ENCODE measurements at places on chromosomes 1 and 21.

GRCh38 chr1:24768873-24769605, 23.8 kb downstream of the CLIC4 start:
- DNase-seq = no peak

DNA sequence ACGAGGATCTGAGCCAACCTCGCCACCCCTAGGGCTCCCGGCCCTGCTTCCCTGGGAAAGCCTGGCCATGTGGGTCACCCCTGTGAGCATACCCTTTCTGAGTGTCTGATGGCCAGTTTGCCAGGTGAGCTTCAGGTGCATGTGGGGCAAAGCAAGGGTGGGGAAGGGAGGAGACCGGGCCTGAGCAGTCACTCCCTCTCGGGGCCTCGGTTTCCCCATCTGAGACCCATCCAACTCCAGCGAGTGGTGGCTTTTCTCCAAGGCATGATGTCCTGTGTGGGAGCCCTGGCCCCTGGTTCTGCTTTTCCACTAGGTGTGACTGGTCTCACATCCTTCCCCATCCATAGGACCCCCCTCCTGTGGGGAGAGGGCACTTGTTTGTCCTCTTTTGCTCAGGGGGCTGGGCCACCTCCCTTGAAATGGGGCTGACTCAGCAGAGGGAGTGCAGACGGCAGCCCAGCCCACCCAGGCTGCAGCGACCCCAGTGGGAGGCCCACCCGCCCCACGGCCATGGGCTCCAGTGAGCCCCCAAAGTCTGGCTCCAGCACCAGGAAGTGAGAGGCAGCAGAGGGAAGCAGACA, 1.7 kb upstream of the WNT9A start:
- DNase-seq = no peak

GRCh38 chr1:199546323-199546722, 481.2 kb upstream of the NR5A2 start:
- DNase-seq = no peak

GRCh38 chr1:89260042-89260441, 12.6 kb downstream of the GBP5 start:
- DNase-seq = no peak

- DNase-seq = peak; percentile 83
These were observed 85.4 kb upstream of the CD53 start for GRCh38 chr1:110787328-110788071.

GRCh38 chr1:170518965-170519364, 13.0 kb upstream of the GORAB start:
- DNase-seq = no peak

- DNase-seq = no peak
These were observed 93.7 kb upstream of the DPH5 start for GRCh38 chr1:101119289-101119688.

GRCh38 chr1:222023025-222023424, 281.1 kb upstream of the DUSP10 start:
- DNase-seq = no peak

DNA sequence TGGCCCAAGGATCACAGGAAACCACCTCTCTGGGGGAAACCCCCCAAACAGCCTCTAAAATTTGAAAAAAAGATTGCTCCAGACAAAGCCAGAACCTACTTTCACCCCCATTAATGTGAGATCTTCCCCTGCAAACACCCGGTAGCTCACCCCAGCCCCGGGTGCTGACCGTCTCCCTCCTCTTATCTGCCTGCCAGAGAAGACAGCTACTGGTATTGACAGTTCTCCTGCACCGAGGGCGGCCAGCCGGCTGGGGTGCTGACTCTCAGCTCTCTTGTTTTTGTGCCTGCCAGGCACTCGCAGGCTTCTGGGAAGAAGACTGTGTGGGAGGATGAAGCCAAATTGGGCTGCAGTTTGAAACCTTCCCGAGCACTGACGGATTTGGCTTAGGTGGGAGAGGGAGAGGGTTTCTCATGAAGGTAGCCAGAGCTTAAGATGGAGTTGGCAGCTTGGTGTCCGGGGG, 48.2 kb downstream of the RASSF5 start:
- no peak for DNase-seq

GRCh38 chr1:167815650-167816049, 93.9 kb downstream of the MPZL1 start:
- no peak for DNase-seq

DNA sequence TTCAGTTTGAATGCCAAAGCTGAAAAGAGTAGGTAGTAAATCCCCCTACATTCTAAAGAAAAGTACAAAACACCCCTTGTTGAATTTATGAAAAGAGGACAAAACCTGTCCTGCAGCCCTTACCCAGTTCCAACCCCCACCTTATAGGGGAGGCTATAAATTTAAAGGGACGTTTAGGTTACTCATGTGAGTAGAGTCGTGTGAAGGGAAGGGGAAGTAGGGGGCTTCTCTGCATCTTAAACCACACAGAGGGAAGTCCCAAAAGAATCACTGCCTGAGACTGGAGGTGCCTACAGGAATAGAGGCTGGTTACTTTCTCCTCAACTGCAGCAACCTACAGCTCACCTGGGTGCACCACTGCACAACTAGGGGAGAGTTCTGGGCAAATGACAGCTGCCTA, 36.7 kb upstream of the KIRREL1 start:
- DNase-seq = no peak

- DNase-seq = no peak
These were observed 39.8 kb upstream of the TNR start for GRCh38 chr1:175783126-175783722.

DNA sequence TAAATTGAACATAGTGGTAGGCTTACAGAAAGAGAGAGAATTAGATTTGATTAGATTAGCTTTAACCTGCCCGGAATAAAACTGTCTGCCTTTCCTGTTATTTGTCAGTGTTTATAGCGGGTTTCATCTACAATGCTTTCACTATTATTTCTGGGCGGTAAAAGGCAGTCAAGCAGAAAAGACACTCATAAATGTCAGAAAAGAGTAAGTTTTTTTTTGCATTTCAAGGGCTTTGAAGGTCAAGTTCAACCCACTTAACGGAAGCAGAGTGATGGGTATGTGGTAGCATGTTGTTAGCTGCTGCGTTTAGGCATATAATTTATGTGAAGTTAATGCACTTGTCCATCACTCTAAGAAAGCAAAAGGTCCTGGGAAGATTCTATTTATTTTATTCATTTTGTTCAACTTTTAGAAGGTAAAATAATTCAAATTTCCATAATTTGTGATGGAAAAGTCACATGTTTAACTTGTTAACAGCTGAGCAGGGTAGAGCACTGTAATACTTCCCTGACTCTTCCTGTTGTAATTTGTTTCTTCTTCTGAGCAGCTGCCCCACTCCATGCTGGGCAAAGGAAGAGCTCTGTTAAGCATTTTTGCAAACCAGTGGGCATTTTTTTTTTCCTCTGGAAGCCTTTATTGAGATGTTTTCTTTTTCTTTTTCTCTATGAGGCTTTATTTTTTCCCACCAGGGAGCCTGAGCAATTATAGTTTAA, 220.1 kb downstream of the ST6GALNAC3 start:
- no peak for DNase-seq

DNA sequence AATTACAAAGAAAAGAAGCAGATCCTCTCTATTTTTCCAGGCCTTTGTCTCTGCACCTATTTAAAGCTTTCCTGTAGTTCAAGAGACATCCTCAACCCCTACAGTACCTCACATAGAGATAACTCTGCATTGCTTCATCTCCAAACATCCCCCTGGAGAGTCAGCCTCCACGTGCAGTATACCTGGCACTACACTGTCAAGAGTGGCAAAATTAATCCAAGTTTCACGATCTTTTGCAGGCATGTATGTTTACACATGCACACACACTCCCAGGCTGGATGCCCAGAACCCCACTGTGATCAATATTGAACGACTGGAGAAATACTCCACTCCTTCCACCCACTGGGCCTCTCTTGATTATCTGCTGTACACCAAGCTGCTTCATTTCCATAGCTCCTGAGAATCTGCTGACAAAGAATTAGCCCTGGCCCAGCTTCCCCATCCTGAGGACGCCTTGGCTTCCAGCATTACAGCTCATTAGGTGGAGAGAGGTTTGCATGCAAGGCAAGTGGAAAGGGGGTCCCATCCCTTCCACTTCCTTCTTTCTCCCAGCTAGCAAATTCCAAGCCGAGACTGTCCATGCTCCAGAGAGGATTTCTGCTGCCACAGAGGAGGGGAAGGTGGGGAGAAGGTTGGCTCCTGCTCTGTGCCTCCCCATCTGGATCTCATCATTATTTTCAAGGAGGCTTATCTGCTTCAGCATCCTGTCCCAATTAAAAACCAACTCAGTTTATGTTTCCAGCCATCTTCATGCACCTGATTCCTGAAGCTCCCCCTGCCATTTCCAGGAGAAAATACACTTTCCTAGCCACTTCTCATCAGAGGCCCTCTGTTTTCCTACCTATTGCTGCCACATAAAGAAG, 66.5 kb upstream of the GOLT1A start:
- DNase-seq = no peak

- DNase-seq = peak; percentile 21
These were observed 34.1 kb downstream of the OR2G3 start for GRCh38 chr1:247639381-247639981.

DNA sequence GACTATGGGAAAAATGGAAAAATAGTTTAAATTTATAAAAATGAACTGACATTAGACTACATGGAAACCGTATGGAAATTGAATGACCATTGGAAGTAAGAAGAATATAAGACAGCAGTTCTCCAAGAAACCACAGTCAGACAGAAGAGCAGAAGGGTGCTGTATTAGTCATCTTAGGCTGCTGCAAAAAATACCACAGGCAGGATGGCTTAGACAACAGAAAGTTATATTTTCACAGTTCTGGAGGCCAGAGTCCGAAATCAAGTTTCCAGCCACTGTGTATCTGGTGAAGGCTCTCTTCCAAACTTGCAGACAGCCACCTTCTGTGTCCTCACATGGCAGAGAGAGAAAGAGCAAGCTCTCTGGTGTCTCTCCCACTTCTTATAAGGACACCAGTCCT, 175.2 kb downstream of the DSCAM start:
- DNase-seq = no peak

DNA sequence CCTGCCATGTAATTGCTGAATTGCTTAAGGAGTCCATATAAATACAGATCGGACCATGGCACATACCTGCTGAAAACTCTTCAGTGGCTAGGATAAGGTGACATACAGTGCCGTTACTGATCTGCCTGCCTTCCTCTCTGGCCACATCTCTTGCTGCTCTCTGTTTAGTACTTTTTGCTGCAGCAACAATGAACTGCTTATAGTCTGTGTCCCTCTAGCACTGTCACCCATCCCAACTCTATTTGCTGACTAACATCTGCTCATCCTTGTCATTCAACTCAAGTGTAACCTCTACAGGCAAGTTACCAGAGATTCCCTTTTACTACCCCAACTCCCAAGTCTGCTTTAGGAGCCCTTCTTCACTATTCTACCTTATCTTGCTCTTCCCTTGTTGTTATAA, 65.6 kb downstream of the GTF2B start:
- no peak for DNase-seq

GRCh38 chr1:201945863-201946223, 505 bp downstream of the LMOD1 start:
- DNase-seq = no peak

- DNase-seq = no peak
These were observed 1.0 kb downstream of the MRAP start for GRCh38 chr21:32299695-32300094.

DNA sequence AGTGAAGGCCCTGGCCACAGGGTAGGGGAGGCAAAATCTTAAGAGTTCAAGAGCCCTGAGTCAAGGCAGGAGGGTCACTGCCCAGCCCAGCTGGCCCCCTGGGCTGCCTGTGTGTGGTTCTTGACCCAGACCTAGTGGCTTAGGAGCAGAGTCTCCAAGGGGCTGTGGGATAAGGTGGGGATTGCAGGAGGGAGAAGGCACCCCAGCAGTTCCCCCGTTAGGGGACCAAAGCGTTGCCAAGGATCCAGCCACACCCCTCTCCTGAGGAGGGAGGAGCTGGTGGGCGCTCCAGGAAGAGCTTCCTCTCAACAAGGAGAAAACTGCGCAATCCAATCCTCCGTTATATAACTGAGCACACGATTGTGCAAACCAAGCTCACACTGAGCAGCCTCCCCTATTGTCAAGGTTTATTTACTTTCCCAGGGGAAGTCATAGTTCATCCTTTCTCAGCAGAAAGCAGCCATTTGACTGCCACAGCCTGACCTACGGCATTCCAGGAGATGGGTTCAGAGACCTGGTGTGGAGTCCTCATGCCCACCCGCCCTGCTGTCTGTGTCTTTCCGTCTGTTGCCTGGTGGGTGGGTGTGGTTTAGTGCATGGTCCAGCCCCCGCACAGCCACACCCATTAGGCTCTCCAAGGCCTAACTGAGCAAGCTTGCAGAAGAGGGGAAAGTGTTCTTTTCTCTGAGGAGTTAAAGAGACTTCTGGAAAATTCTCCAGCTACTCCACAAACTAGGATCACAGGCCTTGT, 3.5 kb downstream of the EPHX1 start:
- DNase-seq = no peak

DNA sequence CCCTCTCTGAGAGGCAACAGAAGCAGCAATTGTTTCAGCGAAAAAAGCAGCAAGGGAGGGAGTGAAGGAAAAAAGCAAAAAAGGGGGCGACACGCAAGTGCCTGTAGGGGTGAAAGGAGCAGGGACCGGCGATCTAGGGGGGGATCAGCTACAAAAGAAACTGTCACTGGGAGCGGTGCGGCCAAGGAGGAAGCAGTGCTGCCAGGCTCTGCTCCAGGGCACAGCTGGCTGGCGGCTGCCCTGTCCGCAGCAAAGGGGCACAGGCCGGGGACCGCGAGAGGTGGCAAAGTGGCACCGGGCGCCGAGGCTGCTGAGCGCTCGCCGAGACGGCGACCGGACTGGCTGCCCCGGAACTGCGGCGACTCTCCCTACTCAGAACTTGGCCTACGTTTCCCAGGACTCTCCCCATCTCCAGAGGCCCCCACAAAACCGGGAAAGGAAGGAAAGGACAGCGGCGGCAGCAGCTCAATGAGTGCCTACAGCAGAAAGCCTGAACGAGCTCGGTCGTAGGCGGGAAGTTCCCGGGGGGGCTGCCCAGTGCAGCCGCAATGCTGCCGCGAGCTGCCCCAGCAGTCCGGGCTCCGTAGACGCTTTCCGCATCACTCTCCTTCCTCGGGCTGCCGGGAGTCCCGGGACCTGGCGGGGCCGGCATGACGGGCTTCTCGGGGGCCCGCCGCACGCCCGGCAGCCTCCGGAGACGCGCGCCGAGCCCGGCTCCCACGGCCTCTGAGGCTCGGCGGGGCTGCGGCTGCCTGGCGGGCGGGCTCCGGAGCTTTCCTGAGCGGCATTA, 1.0 kb upstream of the CDKN2C start:
- peak; percentile 29 for DNase-seq

DNA sequence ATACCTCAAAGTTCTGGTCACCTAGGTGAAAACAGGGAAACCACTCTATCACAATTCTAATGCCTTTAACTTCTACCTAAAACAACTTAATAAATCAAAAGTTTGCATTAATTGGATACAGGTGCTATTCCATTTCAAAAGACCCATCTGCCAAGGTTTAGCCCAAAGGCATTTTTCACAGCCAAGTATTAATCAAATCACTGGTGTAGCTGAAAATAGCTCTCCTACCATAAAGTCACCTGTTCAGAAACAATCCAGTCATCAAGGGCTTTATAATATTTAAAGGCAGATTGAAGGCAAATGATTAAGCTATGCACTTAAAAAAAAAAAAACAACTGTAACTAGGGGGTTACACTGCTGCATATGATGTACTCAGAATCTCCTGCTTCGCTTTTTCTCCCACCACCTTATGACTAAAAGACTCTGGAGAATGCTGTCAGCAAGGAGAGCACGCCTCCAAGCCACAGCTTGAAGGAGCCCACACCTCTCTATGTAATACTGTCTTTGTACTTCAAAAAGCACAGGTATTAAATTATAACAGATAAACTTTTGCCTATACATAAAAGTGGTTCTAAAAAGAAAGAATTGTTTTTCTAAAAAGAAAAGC, 20.5 kb downstream of the KIAA0319L start:
- DNase-seq = no peak

GRCh38 chr1:88973520-88974137, 18.8 kb downstream of the KYAT3 start:
- DNase-seq = peak; percentile 37

GRCh38 chr1:111364690-111365089, 62.8 kb downstream of the OVGP1 start:
- DNase-seq = no peak

Data from activated CD4-positive, alpha-beta T cell treated with anti-CD3 and anti-CD28 coated beads, Interleukin-2, amount 10 ng/mL, durations not matched to agents 7 days and 5 days (primary cell).